Cortex of kidney (tissue), 1 donor: ENCODE measurements at places on chromosomes 13 and 19.

GRCh38 chr13:114119196-114119595 lies 13.2 kb downstream of the RASA3 start:
- DNase-seq: no peak

GRCh38 chr13:87005511-87005910 lies 665.7 kb upstream of the SLITRK5 start:
- DNase-seq: no peak

GRCh38 chr13:31775148-31775547 lies 35.8 kb downstream of the RXFP2 start:
- no peak for DNase-seq

DNA sequence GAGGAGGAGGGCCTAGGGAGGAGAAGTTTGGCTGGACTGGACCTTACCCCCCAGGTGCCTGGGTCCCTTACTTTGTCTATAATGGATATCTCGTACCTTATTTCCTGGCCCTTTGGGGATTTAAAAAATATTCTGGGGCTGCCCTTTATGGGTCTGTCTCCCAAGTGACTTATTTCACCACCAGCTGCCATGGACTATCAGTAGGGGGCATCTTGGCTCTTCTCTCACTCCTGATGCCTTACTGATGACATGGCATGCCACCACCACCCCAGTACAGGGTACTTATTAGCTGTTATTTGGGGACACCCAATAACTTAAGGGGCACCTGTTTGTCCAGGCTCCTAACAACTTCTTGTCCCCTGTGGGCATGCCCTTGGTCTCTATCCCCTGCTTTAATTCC lies 38.0 kb downstream of the NFIX start:
- no peak for DNase-seq

DNA sequence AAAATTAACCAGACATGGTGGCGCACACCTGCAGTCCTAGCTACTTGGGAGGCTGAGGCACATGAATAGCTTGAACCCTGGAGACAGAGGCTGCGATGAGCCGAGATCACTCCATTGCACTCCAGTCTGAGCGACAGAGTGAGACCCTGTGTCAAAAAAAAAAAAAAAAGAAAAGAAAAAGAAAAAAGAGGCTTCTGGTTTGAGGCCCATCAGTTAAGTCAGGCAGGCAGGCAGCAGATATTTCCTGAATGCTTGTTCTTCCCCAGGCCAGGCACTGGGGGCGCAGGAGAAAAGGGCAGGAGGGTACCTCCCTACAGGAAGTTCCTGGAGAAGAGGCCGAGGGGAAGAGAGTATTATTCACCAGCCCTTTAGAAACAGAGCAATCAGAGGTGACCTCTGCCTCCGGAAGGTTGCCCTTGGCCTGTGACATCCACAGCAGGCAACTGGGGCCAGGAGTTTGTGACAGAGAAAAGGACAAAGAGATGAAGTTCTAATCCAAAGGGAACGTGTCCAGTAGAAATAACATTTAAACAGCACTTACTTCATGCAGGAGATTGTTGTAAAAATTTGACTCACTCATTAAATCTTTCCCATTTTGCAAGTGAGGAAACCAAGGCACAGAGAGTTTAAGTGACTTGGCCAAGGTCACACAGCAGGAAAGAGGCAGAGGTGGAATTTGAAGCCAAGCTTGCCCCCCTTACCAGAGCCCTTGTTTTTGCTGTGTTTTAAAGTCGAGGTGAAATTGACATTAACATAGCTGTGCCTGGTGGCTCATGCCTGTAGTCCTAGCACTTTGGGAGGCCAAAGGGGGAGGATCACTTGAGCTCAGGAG lies 4.3 kb upstream of the RLN3 start:
- DNase-seq: no peak

DNA sequence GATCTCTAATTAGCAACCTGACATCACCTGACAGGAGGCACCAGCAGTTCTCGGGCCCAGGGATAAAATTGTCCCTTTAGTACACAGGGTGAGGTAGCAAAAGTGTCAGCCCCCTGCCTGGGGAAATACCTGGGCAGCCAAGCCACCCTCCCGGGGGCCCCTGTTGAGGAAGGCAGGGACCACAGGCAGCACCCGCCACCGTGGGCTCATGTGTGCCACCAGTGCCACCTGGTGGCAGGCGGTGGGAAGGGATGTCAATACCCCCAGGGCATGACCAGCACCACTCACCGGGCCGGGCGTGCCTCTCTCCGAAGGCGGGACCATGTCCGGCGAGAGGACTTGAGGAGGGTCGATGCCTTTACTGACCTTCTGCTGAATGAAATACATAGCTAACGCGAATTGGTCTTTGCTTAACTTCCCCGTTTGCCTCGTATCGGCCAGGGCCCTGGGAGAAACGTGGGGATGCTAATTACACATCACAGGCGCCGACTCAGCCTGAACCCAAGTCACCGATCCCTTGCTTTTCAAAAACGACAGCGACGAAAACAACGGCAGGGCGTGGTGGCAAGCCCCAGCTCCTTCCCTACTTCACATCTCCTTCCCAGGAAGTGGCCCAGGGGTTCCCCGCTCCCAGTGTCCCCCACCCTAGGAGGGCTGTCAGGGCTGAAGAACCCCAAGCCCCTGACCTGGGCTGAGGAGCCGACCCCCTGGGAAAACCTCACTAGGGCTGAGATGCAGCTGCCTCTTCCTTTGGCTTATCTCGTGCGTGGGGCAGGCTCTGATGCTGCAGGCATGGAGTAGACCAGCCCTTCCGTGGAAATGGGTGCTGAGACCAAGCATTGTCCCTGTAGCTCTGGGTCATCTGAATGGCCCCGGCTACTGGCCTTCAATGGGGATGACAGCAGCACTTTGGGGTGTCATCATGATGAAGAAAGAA lies 53.8 kb downstream of the EPS15L1 start:
- no peak for DNase-seq

DNA sequence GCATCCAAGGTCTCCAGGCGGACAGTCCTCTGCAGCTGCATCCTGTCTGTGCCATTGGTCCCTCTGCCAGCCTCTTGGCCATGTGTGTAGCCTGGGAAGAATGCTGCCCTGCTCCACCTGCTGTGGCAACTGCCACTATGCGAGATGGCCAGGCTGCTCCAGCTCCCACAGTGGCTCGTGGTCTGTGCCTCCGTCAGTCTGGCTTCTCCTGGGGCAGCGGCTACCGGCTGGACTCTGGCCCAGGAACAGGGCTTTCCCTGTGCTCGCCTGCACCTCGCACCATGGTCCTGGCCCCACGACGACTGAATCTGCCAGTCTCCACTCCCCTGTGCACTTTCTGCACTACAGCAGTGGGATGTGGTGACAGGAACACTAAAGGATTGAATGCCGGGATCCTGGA lies 26.7 kb upstream of the FFAR2 start:
- DNase-seq: no peak
